ENCODE measurements at places on chromosomes 5 and 9. TPM values are rescaled to one million over a fixed set of nuclear protein-coding genes. Genes with fewer than 3 reads are reported as not detected.

The MEGF10 gene
- 3.4 TPM for total RNA-seq

The ABCA1 gene
- 9.2 TPM for total RNA-seq

The TAF1L gene
- total RNA-seq, result under 0.01 TPM

The ARL10 gene
- total RNA-seq, result 6.0 TPM

The ROR2 gene
- total RNA-seq, result not detected

The LEAP2 gene
- 0.13 TPM for total RNA-seq

The HSPB3 gene
- not detected for total RNA-seq

The TRIM52 gene
- 3.3 TPM for total RNA-seq

The SARDH gene
- total RNA-seq, result under 0.01 TPM

The ANKDD1B gene
- 0.51 TPM for total RNA-seq

The F2RL1 gene
- total RNA-seq, result 98.1 TPM

The FBXW5 gene
- total RNA-seq, result 218 TPM

The ANKRD55 gene
- 3.7 TPM for total RNA-seq
